CD4-positive, CD25-positive, alpha-beta regulatory T cell (primary cell): ENCODE measurements at places on chromosomes 2 and 18. TPM values are rescaled to one million over a fixed set of nuclear protein-coding genes. Genes with fewer than 3 reads are reported as not detected.

DNA sequence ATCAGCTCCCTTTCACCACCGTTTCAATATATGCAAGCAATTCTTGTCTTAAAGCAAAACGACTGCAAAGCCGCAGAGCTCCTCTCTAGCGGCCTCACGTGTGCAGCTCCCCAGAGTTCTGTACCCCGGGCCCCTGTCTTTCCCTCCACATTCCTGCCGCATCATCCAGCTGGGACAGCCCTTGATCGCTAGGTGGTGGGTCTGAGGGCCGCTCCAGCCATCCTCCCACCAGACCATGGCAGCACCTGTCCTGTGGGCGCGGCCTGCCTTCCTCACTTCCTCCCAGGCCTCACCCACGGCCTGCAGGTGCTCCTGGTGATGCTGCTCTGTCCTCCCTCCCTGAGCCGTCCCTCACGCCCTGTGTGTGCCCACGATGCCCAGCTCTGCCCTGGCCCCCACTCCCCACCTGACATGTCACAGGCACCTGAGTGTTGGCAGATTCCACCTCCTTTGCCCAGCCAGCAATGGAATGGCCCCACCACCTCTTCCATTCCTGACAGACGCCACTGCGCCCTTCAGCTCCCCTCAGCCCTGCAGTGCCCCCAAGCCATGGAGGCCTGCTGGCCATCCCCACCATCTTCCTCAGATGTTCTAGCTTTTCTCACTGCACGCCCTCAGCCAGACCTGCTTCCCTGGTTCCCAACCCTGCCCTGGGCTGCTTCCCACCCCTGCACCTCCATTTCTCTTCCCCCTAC is 15.3 kb upstream of the ALLC start:
- DNase-seq: no peak

- DNase-seq: no peak
Observed at GRCh38 chr2:225597911-225598310, 198.4 kb downstream of the NYAP2 start.

POTEI gene
- not detected for total RNA-seq

CXCR1 gene
- total RNA-seq: not detected

- no peak for DNase-seq
Observed at GRCh38 chr2:85277416-85278158, 50.2 kb downstream of the TGOLN2 start.

DNA sequence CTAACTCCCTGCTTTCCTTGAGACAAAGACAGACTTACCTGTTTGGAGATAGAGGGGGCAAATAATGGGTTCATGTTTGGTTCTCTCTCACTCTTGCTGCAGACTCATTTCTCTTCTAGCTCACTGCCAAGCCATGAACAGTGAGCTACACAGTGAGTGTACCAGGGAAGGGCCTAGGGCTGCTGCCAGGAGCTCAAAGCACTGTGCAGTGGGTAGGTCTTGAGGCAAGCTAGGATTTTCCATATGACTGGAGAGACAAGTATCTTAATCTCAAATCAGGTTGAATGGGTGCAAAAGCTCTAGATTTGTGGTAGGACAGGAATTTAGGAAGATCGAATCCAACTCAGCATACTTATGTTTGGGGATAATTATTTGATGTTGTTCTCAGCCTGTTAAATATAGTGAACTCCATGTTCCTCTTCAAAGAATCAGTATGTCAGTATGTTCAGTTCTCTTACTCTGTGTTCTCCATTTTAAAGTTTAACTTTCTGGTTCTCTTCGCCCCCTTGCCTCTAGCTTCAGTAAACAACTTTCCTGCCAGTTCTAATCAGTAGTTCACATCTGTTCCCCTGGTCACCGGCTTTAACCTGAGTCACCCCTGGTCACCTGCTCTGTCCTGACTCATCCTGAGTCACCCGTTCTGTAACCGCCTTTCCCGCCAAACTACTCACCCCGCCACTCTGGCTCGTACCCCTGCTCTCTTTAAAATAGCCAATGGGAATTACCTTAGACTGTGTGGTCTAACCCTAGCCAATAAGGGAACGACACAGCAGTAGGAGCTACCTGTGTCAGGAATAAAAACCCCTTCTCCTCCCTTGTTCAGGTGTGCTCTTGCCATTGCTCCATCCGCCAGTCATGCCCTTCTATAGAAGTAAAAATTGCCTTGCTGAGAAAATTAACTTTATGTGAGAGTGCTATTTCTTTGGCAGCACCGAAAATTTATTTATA is 21.9 kb downstream of the SLC25A52 start:
- DNase-seq: no peak

GRCh38 chr2:215917953-215918620 is 95.3 kb downstream of the MREG start:
- no peak for DNase-seq

IL1F10 gene
- total RNA-seq: not detected

GRCh38 chr2:149061133-149061745 is 22.7 kb downstream of the LYPD6B start:
- no peak for DNase-seq

FBXO15 gene
- total RNA-seq: not detected

FSHR gene
- total RNA-seq: not detected

DNA sequence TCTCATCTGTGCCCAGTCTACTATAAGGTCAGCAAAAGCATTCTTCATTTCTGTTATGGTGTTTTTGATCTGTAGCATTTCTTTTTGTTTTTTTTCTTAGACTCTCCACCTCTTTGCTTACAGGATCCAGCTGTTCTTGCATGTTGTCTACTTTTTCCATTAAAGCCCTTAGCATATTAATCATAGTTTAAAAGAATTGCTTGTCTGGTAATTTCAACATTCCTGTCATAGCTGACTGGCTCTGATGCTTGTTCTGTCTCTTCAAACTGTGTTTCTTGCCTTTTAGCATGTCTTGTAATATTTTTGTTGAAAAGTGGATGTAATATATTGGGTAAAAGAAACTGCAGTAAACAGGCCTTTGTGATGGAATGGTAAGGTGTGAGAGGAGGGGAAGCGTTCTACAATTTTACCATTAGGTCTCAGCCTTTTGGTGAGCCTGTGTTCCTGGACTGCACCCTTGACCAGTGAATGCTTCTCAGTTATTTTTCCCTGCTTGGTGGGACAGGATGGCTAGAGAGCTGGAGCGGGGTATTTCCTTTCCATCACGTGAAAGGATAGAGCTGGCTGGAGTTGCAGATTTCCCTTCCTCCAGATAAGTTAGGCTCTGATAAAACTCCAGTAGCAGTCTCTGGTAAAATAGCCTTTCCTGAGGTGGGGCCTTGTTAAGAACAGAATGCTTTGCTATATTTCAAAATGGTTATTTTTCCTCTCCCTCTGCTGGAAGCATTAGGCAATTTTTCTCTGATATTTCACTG is 65.4 kb downstream of the PLA2R1 start:
- no peak for DNase-seq

DNA sequence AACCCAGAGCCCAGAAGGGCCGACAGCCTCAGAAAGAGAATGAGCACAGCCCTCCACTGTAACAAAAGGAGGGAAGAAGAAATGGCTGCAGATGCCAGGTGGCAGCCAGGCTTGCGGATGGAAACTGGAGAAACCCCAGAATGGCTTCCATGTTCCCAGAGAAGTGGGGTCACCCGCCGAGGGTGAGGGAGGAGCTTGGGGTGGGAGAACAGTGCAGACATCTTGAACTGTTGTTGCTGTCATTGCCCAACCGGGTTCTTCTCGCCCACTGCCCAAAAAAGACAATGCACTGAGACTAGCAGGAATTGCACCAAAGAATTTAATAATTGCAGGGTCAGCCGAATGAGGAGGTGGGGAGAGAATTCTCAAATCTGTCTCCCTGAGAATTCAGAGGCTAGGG is 223.2 kb upstream of the RAB6C start:
- no peak for DNase-seq

- DNase-seq: no peak
Observed at GRCh38 chr2:198297350-198297749, 493.0 kb downstream of the PLCL1 start.

MYCN gene
- 2.2 TPM for total RNA-seq

DNER gene
- total RNA-seq: not detected

GRCh38 chr2:86491088-86491487 is 49.9 kb downstream of the KDM3A start:
- no peak for DNase-seq

IL36RN gene
- not detected for total RNA-seq

GRCh38 chr2:206482123-206482522 is 38.8 kb downstream of the ADAM23 start:
- DNase-seq: no peak

DNA sequence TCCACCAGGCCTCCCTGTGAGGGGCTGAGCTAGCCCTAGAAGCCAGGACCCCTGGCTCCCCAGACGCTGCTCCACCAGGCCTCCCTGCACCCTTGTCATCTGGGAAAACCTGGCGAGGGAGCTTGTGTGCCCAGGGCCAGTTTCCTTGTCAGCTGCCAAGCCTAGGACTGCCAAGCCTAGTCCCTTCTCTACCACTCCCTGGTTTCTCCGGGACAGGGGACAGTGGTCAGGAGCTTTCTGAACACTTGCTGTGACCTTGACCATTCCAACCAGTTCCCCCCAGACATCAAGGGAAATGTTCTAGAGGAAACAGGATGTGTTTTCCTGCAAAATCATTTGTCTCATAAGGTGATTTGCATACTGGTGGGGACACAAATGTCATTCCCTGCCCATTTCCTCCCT is 41.3 kb upstream of the MRPL33 start:
- no peak for DNase-seq
